Posterior cingulate gyrus (tissue), 11 donors: ENCODE measurements at places on chromosomes 4 and X.

- DNase-seq = peak; percentile 31
Observed at GRCh38 chr4:174828845-174829701, at the start of gene GLRA3. GLRA3 (minus strand) TSS chr4:174829247; CDS start chr4:174828811, 436 bp downstream.

GRCh38 chr4:137156054-137156453, 376.2 kb downstream of the PCDH18 start:
- DNase-seq = no peak

DNA sequence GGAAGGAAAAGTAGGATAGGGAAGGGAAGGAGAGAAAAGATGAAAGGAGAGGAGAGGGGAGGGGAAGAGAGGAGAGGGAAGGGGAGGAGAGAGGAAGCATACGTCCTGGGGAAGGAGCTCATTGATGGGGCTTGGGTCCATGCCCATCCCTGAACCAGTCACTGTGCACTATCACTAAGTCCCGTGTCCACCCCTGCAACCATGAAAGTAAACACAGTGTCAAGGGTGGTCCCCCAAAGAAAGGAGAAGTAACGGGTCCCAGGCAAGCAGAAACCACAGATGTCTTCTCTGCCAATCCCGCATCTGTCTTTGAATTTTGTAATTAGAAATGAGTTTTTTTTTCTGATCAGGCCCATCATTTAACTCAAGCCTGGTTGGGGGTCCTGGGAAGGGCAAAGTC, 55.2 kb downstream of the LGI2 start:
- no peak for DNase-seq

DNA sequence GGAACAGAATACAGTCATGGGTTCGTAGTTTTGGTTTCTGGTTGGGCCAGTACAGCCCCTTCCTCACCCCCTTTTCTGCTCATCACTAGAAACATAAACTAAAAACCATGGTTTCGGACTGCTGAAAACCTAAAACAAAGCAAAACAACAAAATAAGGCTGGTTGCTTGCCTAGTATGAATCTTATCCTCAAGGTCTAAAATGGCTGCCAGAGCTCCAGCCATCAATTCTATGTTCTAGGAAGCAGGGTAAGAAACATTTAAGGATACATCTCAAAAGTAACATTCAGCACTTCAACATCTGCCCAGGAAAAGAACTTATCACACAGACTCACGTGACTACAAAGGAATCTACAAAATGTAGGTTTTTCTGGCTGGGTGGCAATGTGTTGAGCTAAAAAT, 31.5 kb downstream of the PPP3CA start:
- DNase-seq = no peak

- no peak for DNase-seq
Observed at GRCh38 chr4:66766557-66766956, 778.7 kb downstream of the CENPC start.

GRCh38 chr4:139453041-139453370, 915 bp upstream of the RAB33B start:
- no peak for DNase-seq

- DNase-seq = no peak
Observed at GRCh38 chr4:118842055-118842454, 6.1 kb upstream of the SEC24D start.

GRCh38 chr4:152160225-152160800, 375.6 kb downstream of the FBXW7 start:
- no peak for DNase-seq

DNA sequence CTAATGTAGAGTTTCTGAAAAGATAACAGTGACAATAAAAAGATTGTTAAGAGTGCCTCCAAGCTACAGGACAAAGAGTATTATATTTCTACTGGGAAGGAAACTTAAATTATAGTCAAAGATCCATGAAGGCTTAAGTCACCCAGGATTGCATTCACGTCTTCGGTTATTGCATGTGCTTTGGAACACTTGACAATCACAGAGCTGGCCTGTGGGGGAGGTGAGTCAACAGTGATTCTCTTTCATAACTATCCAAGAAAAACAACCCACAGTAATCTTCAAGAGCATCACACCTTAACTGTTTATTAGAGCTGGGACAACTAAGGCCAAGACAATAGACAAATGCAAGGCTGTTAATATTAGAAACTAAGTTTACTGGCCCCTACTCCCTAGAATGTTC, 40.3 kb downstream of the PDGFC start:
- DNase-seq = no peak
